Ovary (tissue), 10 donors: ENCODE measurements at places on chromosomes 2 and 18. TPM values are rescaled to one million over a fixed set of nuclear protein-coding genes. Genes with fewer than 3 reads are reported as not detected.

Gene CRYBA2
- not detected for polyA plus RNA-seq

GRCh38 chr2:104678181-104678580 is 175.7 kb upstream of the POU3F3 start:
- no peak overlapping the region for H3K27ac ChIP-seq
- H3K4me1 ChIP-seq = no peaks in the 10 kb centered on the region
- H3K4me3 ChIP-seq = no peak overlapping the region
- no peak for DNase-seq
- H3K27me3 ChIP-seq = no peaks in the 10 kb centered on the region

Gene CHCHD5
- polyA plus RNA-seq = 1.7 TPM

DNA sequence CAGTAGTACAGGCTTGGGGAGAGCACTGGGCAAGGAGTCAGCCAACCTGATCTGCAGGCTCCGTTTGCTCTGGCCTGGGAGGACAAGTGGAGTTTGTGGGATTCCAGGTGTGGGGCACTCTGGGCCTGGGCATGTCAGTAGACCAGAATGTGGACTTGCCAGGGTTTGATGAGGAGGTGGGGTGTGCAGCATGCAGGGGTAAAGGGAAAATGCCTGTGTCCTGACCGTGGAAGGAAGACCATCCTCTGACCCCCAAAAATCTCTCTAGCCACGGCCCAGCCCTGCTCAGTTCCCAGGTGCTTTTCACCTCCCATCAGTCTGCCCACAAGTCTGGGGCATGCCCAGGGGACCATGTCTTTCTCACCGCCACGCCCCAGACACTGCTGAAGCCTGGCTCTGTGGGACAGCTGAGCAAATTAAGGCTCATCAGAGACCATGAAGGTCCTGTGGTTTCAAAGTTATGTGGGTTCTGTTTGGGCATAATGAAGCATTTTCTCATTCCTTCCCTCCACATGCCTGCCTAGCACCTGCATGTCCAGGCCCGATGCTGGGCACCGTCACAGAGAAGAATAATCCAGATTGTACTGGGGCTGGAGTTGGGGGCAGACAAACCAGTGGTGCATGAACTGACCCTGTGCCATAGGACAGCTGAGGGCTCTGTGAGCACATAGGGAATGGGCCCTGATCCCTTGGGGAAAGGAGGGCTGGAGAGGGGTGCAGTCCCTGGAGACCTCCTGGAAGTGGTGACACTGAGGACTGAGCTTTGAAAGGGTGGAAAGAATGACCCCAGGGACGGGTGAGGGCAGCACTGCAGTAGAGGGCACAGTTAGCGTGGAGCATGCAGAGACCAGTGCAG is 6.5 kb upstream of the KCNF1 start:
- DNase-seq = no peak
- H3K27ac ChIP-seq = no peak overlapping the region
- no peaks in the 10 kb centered on the region for H3K4me1 ChIP-seq
- no peak overlapping the region for H3K4me3 ChIP-seq
- no peaks in the 10 kb centered on the region for H3K27me3 ChIP-seq
- H3K36me3 ChIP-seq = no peaks in the 10 kb centered on the region

DNA sequence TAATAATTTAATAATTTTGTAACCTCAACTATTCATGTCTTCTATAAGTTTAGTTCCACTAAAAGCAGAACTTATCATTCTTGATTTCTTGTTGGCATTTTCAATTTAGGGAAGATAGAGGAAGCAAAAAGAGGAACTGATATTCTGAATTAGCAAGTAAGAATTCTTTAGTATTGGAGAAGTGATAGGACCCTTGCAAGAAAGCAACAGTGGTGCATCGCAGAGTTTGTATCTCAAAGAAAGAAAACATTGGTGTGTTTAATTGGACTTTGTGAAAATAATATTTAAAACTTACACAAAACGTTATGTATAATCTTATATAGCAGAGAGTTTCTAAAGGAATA is 36.5 kb upstream of the TNFRSF11A start:
- no peak overlapping the region for H3K4me3 ChIP-seq
- no peak for DNase-seq
- no peaks in the 10 kb centered on the region for H3K36me3 ChIP-seq
- no peak overlapping the region for H3K27ac ChIP-seq

- no peak overlapping the region for H3K27ac ChIP-seq
- no peak overlapping the region for H3K4me3 ChIP-seq
- no peaks in the 10 kb centered on the region for H3K36me3 ChIP-seq
- H3K27me3 ChIP-seq = no peaks in the 10 kb centered on the region
- DNase-seq = no peak
- H3K4me1 ChIP-seq = no peaks in the 10 kb centered on the region
Observed at GRCh38 chr18:67964462-67964861, 447.9 kb upstream of the DSEL start.

DNA sequence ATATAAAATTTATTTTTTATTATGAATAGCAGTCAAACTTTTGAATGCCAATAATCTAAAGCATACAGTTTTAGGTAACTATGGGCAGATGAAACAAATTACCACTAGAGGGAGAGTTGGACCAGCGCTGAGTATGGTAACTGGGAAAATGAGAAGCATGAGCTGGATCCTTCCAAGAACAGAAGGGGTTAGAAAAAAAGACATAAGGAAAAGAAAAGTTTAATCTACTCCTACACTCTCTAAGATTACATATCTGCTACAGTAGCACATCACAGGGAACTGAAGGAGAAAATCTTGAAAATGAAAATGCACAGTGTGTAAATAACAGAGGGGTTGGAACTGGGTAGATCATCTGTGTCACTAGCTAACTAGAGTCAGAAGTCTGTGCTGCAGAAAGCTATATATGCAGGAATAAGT is 15.5 kb downstream of the REG3G start:
- no peaks in the 10 kb centered on the region for H3K4me1 ChIP-seq
- H3K4me3 ChIP-seq = no peak overlapping the region
- no peaks in the 10 kb centered on the region for H3K27me3 ChIP-seq
- H3K36me3 ChIP-seq = no peaks in the 10 kb centered on the region

Gene PARD6G
- polyA plus RNA-seq = 8.2 TPM
